ENCODE measurements at places on chromosomes 2 and 18.

GRCh38 chr18:2916184-2916583, 69.4 kb downstream of the EMILIN2 start:
- no peak for DNase-seq

DNA sequence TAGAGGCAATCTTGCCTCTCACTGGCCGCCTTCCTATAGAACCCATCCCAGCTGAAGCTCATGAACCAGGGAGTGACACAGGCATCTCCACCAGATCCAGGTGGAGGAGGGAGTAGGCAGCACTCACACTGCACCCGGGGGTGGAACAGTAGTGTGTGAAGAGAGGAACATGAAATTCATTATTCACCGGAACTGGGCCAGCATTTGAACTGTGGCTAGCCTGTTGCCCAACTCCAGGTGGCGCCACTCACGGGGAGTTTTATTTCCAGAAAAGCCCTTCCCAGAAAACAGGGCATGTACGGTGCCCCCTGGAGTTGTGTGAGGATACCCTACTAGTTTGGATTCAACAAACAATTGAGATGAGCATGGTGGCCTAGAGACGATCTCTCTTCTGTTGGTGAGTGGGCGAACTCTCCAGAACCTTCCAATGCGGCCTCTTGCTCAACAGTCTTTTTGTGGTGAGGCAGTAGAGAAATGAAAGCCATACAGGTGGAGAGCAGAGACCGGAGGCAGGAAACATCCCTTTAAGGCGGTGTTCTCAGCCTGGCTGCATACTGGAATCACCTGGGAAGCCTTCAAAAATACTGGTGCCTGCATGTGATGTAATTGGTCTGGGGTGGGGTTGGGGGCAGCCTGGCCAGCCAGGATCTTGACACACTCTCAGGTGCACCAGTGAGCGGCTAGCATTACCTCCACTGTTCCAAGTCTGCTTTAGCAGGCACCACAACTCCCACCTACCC, 73.5 kb upstream of the NEDD4L start:
- DNase-seq: no peak

GRCh38 chr2:28709101-28709500, 42.5 kb upstream of the PPP1CB start:
- no peak for DNase-seq

DNA sequence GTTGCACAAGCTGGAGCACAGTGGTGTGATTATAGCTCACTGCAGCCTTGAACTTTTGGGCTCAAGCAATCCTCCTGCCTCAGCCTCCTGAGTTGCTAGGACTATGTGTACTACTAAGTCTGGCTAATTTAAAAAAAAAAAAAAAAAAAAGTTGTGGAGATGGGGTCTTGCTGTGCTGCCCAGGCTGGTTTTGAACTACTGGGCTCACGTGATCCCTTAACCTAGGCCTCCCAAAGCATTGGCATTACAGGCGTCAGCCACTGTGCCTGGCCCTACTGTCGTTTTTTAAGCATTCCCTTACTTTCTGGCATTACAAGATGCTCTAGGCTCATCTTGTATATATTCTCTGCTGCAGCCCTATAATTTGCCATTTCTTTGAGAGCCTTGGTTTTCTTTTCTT, 88.3 kb downstream of the RAPH1 start:
- no peak for DNase-seq

- no peak for DNase-seq
Measured at GRCh38 chr2:52933878-52934277, 833.7 kb upstream of the CHAC2 start.

GRCh38 chr2:237585590-237586221, 4.8 kb downstream of the RAB17 start:
- DNase-seq: no peak

DNA sequence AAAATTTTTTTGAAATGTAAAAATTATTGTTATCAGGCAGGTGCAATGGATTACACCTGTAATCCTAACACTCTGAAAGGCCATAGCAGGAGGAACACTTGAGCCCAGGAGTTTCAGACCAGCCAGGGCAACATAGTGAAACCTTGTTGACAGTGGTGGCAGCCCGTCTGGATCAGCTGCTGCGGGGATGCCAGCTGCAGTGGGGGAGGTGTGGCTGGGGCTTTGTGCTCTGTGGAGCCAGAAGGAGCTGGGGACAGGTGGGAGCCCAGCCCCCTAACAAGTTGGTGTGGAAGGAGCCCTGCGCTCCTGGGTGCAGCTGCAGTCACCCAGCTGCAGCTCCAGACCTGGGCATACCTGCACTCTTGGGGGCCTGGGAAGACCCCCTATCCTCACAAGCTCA, 182.4 kb upstream of the MC4R start:
- DNase-seq: no peak

DNA sequence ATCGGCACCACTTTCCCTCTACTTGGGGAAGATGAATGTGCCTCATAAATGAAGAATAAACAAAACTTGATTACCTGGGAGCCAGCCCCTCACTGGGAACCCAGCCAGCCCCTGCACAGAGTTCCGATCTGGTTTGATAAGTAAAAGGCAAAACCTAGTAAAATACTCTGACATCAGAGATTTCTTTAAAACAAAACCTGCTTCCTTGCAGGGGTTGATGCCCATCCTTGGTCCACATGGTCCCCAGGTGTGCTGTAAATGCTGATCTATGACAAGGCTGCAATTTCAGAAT, 218.8 kb upstream of the APCDD1 start:
- no peak for DNase-seq

- no peak for DNase-seq
Measured at GRCh38 chr2:86213056-86213455, 13.8 kb downstream of the MRPL35 start.

GRCh38 chr2:100814453-100814852, 5.5 kb upstream of the NPAS2 start:
- DNase-seq: no peak

DNA sequence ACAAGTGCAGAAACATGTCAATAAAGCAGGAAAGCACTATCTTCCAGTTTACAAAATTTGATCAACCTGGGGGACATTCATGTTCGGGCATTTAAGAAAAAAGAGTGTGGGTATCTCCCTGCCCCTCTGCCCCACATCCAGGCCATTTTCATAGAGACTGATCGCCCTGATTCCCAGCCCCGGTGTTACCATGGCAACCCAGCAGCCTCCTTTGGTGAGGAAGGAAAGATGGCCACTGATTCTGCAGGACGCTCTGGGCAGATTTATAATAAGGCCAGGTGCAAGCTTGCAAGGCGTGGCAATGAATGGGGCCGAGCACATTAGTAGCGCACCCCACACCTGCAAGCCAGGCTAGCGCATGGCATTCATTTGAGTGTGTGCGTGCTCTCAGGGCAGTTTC, 36.7 kb upstream of the ARL4C start:
- DNase-seq: no peak

DNA sequence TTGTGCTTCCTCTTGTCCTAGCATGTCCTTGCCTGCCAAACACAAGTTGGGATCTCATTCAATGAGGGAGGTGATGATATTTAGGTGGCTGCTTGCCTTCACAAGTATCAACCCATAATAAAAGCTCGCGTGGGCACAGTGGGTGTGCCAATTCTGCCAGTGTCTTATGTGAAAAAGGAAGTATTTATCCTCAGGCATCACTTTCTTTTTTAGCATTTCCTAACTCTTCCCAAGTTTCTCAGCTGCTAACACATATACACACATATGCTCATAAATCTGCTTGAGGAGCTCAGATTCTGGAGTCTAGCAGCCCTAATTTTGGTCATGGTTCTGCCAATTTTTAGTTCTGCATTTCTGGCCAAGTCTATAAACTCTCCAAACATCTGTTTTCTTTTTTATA, 319.5 kb upstream of the HNMT start:
- no peak for DNase-seq

GRCh38 chr2:157469726-157470125, 25.8 kb upstream of the CYTIP start:
- no peak for DNase-seq

- no peak for DNase-seq
Measured at GRCh38 chr18:73749304-73749703, 398.3 kb downstream of the FBXO15 start.

Data from activated CD8-positive, alpha-beta memory T cell treated with anti-CD3 and anti-CD28 coated beads for 4 hours (primary cell).